ENCODE measurements at places on chromosomes 5 and 9.

GRCh38 chr5:57414857-57415256, 67.8 kb downstream of the ACTBL2 start:
- DNase-seq: no peak

DNA sequence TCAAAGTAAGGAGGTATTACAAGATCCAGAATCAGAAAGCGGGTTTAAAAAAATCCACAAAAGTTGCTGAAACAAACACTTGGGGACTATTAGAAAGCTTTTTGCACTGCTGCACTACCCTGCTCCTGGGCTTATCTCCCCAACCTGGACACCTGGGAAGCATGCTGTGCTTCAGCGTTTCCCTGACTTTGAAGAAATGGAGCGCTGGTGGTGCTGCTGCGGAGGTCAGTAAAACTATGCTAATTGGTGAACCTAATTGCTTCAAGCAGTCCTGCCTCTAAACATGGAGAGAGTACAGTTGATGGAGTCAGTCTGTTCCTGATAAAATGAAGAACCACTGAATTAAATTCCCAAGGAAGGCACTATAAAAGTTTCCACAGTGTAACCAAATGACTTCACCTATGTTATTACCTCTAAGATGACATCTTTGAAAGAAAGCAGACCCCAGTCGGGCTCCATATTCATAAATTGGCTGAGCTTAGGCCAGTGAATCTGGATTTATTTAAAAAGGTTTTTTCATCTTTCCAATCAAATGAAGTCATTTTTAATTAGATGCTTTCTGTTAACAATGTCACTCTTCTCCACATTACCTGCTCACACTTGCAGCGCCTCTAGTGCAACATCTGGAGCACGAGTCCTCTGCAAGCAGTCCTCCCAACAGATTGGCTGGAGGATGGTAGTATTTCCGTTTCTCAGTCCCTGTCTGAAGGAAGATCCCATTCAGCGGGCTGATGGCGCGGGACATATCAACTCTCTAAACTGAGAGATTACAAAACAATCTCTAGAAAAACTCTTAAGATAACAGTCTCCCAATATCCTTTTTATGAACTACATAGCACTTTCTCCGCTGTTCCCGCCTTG, 11.5 kb downstream of the NR2F1-AS1 start:
- DNase-seq: no peak

- DNase-seq: no peak
Measured at GRCh38 chr5:34467436-34467835, 188.7 kb upstream of the RAI14 start.

DNA sequence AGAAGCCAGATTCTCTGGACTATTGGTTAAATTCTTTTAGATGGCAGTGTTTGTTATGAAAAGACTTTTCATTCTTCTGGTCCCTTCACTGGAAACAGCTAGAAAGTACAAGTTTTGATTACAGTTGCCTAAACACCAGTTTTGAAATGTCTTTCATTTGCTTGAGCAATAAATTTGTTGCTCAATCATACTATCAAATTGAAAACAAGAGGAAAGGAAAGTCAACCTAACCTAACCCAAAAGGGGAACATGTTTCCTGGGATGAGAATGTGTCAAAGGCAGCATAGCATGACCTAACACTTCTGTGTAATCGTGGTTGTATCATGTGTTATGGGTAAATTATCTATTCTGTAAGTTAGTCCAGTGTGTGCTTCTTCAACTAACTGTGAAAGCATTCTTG, 213.2 kb downstream of the TMC1 start:
- no peak for DNase-seq

DNA sequence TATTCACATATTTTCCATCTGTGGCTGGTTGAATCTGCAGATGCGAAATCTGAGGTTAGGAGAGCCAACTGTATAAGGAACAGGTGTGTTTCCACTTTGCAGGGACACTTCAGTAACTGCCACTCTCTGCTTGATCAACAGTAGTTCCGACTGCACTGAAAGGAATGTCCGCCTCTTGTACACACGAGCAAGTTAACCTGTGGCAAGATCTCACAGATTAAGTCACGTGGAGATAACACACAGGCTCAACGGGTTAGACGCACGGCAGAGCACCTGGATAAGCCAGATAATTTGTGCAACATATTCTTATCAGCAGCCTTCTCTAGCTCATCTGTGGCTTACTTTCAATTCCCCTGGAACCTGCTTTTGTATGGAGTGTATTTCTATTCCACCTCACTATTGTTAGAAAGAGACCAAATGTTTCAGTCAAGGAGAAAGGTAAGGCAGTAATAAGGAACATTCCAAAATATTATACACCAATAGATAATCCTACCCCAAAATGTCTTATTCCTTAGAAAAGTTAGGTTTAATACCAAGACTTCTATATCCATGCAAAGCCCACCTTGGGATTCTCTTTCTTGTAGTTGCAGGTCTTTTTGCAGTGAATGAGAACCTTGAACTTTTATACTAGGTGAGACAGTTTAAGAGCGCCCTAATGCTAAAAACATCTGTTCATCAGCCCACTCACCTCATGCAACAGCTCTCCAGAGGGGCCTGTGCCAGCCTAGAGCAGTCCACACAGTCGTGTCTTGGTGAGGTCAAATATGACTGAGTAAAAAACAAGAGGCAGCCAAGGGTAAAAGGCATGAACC, 6.5 kb upstream of the C9 start:
- peak; percentile 60 for DNase-seq

GRCh38 chr9:135474915-135475314, 4.7 kb upstream of the PPP1R26 start:
- DNase-seq: no peak

DNA sequence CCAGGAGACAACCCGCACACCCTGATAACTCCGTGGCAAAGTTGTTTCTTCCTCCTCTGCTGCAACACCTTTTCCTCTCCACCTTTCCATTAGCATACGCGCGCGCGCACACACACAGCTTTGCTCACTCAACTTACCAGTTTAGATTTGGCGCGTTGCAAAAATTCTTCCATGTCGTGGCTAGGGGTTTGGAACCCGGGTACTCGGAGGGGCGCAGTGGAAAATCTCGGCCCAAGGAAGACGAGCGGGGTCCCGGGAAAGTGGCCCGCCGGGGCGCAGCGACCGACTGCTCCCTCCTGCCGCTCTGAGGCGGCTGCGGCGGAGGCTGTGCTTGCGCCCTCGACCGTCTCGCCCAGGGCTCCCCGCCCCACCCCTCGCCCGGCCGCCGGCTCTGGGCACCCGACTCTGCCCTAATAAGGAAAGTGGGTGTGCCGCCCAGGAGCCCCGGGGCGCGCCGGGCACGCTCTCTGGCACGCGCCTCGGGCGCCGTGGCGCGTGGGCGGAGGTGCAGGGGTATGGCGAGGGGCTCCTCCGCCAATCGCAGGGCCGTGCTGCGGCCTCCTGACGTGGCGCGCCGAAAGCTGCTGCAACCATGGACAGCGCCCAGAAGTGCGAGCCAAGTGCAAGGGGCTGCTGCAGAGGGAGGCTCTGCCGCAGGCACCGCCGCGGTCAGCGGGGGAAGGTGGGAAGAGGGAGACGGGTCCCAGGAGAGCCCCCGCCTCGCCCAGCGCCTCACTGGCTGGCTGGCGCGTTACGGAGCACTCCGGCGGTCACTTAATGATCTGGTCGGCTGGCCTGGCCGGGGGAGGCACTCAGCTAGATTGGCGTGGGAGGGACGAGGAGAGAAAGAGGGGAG, at the start of gene PRUNE2:
Gene PRUNE2, minus strand, starts transcription at position 324 of the 856 bp plus-strand sequence. Its CDS starts 151 bp downstream, at position 173.
- no peak for DNase-seq

DNA sequence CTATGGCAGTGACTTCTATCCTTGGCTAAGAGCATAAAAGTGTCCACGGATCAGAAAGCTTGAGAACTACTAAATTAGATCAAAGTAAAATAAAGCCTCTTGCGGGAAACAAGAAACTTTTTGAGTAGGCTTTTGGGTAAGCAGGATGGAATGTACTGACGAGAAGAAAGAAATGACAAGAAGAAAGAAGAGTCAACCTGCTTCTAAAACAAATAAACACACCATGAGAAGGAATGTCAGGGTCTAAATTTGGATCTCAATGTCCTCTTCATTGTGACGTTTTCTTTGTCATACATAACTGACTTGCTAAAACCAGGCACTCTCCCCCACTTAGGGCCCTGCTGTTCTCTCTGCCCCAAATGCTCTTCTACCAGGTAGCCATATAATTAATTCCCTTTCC, 290.1 kb upstream of the PTGER4 start:
- no peak for DNase-seq

DNA sequence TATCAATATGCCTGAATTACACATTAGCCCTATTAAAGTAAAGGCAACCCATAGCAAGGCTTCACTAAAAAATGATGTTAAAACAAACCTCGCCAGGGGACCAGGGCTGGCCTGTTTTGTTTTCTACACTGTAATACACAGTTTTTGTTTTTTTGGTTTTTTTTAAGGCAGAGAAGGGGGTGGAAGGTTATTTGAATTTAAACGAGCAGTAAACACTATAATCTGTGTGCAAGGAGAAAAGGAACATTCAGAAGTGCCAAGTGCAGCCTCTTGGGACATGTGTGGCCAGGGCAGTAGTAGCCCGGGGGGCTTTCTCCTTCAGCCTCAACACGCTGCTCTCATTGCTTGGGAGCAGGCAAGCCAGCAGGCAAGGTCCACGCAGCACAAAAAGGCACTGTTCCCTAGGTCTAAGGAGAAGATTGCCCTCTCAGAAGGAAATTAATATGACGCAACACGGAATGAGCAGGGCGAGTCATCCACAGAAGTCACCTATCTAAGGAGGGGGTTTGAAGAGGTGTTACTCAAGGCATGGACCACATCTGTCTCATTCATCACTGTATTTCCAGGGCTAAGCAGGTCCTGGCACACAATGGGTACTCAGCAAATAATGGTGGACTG, 16.2 kb downstream of the SIL1 start:
- DNase-seq: no peak

GRCh38 chr9:99867968-99868367, 38.5 kb upstream of the STX17 start:
- no peak for DNase-seq

DNA sequence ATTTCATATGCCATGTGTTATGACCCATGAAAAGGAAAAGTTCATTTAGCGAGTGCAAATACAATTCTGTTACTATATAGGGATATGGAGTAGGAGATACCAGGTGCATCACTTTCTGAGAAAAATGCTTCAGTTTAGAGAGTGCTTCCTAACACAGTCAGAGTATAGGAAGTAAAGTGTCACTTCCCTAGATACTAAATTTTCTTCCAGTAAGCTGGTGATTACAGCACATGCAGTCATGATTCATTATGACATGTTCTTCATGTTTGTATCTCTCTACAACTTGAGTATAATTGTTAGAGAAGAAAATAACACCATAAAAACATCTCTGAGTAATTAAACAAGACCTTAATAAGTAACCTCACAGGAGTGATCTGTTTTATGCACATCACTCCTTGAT, 837.0 kb downstream of the DNAH5 start:
- no peak for DNase-seq

DNA sequence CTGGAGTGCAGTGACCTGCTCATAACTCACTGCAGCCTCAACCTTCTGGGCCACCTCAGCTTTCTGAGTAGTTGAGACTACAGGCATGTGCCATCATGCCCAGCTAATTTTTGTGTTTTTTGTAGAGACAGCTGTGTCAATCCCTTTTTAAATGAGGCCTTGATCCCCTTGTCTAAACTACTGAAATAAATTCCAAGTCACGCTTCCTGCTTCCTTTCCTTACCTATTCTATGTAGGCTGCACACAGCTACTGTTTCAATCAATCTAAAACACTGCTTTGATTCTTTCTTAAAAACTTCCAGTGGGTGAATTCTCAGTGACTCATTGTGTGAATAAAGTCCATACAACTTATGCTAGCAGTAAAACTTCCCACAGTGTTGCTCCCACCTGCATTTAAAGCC, 2.9 kb upstream of the C7 start:
- DNase-seq: no peak

DNA sequence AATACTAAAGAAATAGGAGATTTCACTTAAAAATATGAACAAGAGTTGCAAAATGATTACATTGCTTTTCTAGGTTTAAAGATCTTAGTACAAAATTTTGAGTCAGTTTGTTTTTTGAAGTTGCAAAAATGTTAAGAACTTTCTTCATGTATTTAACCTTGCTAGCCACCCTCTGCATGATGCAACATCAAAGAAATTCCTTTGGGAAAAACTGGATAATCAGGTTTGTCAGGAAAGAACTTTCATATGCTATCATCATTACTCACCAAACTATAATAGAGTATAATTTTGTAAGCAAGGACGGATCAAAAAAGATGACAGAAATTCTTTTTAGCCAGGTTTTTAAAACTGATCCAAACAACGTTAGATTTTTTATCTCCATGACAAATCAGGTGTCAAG, 116.9 kb upstream of the MRPS30 start:
- DNase-seq: no peak

- no peak for DNase-seq
Measured at GRCh38 chr5:36200513-36200912, 41.2 kb downstream of the NADK2 start.

GRCh38 chr9:84521208-84521607, 148.3 kb upstream of the NTRK2 start:
- no peak for DNase-seq

- DNase-seq: peak; percentile 47
Measured at GRCh38 chr9:127520941-127521918, 69.9 kb downstream of the LRSAM1 start.

DNA sequence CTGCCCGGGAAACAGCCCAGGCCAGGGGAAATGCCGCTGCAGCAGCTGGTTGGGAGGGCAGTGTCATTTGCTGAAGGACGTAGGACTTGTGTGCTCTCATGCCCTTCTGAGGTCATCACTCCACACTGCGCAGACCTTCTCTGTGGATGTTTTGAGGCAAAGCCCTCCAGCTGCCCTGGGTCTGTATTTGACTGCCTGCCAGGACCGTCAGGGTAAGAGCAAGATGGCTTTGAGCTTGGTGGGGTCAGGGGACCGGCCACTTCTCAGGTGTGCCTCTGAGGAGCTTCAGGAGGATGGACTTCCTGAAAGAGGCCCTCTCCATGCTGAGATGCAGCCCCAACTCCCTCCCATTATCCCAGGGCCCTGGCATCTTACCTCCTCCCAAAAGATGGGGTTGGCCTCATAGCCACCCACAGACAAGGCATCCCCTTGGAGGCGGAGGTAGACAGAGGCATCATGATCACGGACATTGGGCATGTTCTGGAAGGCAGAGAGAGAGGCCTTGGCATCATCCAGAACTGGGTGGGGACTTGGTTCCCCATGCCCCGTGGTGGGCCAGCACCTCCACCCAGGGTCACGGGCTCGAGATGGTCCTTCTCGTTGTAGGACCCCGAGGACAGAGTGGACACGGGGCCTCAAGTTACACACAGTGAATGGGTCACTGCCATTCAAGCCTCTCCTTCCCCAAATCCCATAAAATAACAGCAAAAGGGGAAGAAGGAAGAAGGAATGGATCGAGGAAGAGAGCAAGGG, 19.4 kb downstream of the SARDH start:
- DNase-seq: no peak

DNA sequence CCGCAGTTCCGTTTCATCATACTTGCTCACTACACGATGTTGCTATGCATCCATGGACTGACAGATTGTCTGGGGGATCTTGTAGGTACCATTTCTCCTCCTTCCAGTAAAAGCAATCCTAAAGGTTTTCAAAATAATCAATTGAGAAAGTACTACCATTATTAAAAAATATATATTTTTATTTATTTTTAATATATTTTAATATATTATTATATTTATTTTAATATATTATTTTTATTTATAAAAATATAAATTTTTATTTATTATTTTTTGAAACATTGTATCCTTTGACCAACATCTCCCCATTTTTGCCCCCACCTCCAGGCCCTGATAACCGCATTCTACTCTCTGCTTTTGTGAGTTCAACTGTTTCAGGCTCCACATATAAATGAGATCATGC, 237.6 kb upstream of the IRX4 start:
- no peak for DNase-seq

Data from right lobe of liver (tissue), 6 donors.